NCI-H1048 (cell line): ENCODE measurements at places on chromosomes 12 and 14.

GRCh38 chr12:388541-389141 lies 479 bp downstream of the KDM5A start:
- no peak for DNase-seq

DNA sequence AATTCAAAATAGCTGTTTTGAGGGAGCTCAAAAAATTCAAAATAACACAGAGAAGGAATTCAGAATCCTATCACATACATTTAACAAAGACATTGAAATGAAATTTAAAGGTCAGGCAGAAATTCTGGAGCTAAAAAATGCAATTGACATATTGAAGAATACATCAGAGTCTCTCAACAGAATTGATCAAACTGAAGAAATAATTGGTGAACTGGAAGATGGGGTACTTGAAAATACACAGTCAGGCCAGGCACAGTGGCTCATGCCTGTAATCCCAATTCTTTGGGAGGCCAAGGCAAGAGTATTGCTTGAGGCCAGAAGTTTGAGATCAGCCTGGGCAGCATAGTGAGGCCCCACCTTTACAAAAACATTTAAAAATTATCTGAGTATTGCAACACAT lies 34.1 kb upstream of the DHRS7 start:
- no peak for DNase-seq

DNA sequence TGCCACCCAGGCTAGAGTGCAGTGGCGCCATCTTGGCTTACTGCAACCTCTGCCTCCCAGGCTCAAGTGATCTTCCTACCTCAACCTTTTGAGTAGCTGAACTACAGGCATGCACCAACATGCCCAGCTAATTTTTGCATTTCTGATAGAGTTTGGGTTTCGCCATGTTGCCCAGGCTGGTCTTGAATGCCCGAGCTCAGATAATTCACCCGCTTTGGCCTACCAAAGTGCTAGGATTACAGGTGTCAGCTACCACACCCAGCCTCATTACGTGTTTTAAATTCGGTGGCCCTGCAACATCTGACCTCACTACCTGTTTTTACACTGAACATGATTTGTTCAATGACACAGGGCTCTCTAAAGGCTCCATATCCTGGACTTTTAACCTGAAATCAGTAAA lies 22.9 kb upstream of the RDH16 start:
- no peak for DNase-seq

DNA sequence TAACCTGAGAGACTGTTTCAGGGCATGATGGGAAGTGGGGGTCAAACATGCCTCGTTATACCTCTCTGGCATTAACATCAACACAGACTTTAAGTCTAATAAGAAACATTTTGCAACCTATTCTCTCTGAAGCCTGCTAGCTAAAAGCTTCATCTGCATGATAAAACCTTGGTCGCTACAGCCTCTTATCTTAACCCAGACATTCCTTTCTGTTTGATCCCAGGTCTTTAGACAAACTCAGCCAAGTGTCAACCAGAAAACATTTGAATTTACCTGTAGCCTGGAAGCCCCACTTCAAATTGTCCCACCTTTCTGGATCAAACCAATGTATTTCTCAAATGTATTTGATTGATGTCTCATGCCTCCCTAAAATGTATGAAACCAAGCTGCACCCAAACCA lies 9.1 kb downstream of the PPP2R3C start:
- DNase-seq, result no peak

- no peak for DNase-seq
These were observed 30.5 kb downstream of the RPH3A start for GRCh38 chr12:112822056-112822455.
